Activated gamma-delta T cell treated with anti-CD3 and anti-CD28 coated beads, Interleukin-2, amount 50 U/mL, for 16 hours (primary cell): ENCODE measurements at places on chromosomes 7 and 10.

GRCh38 chr10:119221666-119222065, 14.3 kb downstream of the GRK5 start:
- DNase-seq = no peak

DNA sequence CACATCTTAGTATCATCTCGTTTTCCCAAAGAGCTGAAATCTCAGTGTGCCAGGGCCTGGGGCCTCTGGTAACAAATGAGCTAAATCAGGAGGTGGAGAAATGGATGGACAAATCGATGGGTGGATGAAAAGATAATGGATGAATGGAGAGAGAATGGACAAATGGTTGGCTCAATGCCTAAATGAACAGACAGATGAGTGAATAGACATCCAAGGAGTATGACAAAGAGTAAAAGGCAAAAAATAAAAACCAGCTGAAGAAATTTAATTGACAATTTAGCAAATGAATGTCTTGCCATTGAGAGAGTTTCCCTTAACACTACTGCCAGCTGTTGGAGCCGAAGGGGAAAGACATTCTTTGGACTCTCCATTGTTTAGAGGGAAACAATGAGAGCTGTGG, 8.0 kb downstream of the SYCE1 start:
- no peak for DNase-seq

DNA sequence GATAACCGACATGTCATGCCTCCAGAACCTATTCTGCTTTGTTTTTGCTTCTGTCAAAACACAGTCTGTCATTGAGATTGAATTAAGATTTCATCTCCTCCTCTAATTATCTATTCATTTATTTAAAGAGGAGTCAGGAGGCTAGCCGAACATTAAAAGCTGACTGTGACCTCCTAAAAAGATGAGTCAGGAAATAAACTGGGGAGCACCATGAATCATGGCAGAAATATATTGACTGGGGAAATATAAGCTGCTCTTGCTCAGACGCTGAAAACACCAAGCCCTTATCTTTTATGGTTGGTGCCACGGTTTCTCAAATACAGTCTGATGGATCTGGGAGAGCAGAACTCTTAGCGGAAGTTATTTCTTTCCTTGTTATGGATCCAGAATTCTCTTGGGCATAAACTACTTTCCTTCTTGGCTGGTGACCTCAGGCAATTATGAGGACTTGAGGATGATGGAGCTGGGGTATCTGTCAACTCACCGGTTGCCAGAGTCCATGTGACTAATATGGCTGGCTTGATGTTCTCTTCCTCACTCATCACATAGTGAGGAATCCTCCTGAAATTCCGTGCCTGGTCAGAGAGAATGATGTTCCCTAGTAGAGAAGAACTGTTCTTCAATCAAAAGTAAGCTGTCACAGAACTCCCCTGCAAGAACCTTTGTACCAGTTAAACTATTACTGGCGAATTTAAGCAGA, 307.6 kb upstream of the PHYHIPL start:
- no peak for DNase-seq

DNA sequence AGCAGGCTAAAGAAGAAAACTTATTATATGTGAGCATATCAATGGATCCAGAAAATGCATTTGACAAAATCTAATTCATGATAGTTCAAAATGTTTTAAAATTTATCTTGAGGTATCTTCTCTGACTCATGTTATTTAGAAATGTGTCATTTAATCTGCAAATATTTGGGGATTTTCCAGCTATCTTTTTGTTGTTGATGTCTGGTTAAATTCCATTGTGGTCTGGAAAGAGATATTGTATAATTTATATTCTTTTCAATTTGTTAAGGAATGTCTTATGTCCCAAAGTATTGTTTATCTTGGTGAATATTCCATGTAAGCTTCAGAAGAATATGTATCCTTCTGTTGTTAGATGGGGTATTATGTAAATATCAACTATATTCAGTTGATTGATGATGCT, 942.5 kb downstream of the KCNMA1 start:
- DNase-seq = no peak

GRCh38 chr10:43574906-43575305, 490 bp upstream of the ZNF239 start:
- no peak for DNase-seq

DNA sequence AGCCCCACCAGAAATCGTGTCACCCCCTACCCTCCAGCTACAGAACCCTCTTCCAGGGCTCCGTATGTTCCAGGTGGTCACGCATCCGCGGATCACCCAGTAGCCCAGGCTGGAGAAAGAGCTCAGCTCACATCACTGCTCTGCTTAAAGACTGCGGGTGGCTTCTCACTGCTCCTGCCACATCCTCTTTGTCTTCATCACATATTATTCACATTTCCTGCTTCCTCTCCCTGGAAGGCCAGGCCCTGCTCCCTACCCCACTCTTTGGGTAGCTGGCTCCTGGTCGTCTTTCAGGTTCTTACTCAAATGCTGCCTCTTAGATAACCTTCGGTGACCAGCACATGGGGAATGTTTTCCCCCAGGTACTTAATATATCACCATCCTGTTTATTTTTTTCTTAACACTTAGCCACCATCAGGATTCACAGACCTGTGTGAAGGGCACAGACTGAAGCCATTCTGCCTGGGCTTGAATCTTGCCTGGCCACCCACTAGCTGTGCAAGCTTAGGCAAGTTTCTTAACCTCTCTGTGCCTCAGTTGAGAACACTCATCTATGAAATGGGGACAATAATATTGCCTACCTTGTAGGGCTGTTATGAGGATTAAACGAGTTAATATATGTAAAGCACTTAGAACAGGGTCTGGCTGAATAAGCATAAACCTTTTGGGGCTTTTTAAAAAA, 307.8 kb downstream of the PRPF18 start:
- no peak for DNase-seq

GRCh38 chr10:133258066-133258817, 18.4 kb downstream of the ADAM8 start:
- DNase-seq = no peak
